ENCODE measurements at places on chromosomes 4 and X.

DNA sequence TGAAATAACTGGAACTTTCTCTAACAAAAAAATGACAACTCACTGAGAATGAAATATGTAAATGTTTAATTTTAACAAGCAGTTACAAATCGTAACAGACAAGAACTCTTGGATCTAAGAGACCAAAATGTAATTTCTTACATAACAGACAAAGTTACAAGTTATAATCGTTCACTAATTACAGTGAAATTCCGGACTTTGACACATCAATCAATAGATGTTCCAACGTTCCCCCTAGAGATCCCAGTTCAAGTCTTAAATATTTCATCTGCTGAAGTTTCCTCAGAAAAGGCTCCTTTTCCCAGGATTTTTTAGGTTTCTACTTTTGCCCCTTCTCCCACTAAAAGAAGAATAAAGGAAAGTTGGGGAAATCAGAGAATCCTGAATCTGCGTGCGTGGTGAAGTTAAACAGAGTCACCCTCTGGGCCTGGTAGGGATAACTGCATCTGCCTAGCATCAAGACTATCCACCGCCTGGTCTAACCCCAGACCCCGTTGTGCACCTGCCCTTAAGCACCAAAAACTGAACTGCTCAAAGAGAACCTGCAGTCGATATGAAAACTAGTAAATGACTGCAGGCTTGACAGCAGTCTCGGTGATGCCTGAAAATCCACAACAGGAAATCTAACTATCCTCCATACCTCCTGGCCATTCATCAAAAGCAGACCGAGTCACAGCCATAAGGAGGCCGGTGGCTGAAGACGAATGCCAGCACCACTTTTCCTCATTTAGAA, 2.3 kb downstream of the IRF2 start:
- no peak for DNase-seq

DNA sequence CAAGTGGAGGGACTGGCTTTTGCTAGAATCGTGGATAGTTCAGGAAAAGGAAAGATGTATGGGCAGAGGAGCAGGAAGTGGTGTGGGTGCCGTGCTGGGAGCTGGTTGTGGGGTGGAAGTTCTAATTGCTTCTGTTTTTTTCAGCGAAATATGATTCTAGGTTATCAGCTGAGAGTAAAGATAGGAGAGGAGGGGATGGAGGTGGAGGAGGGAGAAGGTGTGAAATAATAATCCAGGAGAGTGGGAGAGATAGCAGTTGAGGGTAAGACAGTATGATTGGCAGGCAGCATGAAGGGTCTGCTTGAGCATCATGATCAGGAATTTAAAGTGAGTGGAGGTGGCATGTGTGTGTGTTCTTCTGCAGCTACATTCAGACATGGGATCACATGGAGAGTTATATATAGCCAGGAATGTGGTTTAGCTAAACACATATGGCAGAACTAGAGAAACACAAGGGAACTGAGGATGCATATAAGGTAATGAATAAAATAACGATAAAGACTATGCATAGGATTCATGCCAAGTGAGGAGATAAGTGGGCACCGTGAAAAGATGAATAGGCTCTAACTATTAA, 133.7 kb downstream of the ANK2 start:
- no peak for DNase-seq

GRCh38 chr4:143308377-143308776, 28.3 kb upstream of the GAB1 start:
- no peak for DNase-seq

GRCh38 chr4:70591955-70592582, at the start of gene AMBN:
TSS of gene AMBN (plus strand) at chr4:70592256. CDS start at chr4:70592359, 103 bp downstream.
- DNase-seq: no peak

DNA sequence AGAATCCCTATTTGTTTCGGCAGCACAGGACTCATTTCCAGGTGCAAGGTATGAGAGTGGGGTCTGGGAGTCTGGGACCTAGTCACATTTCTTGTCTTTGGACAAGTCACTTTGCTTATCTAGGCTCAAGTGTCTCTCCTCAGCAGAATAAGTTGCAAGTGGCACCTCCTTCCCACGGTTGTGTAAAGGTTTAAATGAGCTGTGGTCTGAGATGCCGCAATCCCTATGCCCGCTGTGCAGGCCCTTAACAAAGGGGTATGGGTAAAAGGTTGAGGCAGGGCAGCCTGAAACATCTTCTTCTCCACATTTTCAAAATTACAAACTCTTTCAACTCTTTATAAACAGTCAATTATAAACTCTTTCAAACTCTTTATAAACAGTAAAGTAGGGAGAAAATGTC, 93.7 kb downstream of the RTL5 start:
- no peak for DNase-seq

DNA sequence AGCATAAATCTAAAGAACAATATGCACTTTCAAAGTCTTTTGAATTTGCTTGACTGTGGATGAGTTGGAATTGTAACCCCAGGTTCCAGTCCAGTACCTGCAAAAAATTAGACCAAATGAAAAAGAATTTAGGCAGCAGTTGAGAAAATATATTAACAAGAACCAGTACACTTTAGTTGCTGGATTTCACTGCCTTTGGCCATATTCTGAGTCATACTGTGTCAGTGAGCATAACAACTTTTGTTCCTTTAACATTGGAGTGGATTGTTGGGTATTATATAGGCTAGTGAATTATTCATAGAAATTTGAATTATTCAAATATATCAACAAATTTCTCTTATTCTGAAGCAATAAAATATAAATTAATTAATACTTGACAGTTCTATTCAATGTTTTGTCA, 101.5 kb upstream of the SMAD1 start:
- DNase-seq: no peak

GRCh38 chrX:136747003-136747986, 33.4 kb downstream of the ARHGEF6 start:
- DNase-seq: no peak

DNA sequence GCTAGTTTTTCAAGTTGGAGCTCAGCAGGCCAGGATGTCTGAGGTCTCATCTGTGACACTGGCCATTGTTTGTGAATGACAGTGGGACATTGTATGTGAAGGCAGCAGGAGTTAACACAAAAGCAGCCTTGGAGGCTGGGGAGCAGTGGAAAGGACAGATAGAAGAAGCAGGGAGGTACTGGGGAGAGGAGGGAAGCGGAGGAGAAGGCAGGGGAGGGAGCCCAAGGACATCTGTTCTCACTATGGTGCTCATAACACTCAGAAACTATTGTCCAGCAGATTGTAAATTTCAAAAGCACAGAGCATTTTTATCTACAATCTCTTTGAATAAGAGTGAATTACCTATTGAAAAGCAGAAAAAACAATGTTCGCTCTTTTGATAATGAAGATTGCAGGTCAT, 253.6 kb upstream of the DIPK2B start:
- DNase-seq: no peak

- DNase-seq: no peak
Observed at GRCh38 chr4:97457253-97457652, 686.0 kb downstream of the STPG2 start.

DNA sequence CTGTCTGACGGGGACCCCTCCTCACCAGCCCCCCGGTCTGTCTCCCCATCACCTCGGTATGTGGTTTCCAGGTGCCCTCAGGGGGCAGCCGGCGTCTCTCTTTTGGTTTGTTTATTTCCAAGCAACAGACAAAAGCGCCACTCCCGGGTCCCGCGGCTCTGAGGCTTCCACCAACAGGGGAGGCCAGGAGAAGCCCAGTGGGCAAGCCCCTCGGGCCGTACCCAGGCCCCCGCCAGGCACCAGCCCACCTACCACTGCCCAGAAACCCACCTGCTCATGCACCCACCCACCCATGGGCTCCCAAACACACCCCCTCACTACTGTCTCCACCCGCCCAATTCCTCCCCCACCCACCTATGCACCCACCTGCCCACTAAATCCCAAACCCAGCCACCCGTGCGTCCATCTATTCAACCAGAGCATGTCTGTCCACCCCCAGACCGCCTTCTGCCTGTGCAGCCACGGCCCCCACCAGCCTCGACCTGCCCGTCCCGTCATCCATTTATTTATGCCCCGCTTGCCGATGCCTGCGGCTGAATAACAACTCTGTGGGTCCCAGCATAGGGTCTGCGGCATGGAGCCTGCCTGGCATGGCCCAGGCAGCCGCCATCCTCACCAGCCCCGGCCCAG, 129.8 kb downstream of the FAM53A start:
- DNase-seq: no peak

- no peak for DNase-seq
Observed at GRCh38 chrX:67044029-67044653, 405.3 kb upstream of the EDA2R start.

Measured in cardiac septum (tissue), 1 donor.